ENCODE measurements at places on chromosomes 7 and 10.

- DNase-seq, result no peak
Measured at GRCh38 chr10:63825766-63826165, 304.6 kb downstream of the REEP3 start.

DNA sequence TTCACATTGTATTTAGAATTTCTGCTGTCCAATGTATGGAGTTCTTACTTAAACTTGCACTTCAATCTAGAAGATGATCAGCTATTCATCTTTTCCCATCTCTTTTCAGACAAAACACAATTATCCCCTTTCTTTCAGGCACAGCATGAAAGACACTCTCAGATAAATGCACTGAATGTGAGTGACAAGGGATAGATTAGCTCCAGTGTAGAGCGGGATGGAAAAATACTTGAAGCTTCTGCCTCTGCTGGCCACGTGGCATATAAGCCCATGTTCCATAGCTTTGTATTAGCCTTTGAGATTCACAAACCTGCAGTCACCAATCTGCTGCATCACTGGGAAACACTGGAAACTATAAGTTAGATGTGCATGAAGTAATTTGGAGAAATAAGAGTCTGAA, 162.2 kb upstream of the FAM3C start:
- DNase-seq, result no peak

GRCh38 chr10:131876508-131876907, 24.3 kb upstream of the PPP2R2D start:
- DNase-seq, result no peak

GRCh38 chr7:105131890-105132289, 117.9 kb downstream of the KMT2E start:
- no peak for DNase-seq

GRCh38 chr7:142883145-142883544, 2.4 kb downstream of the TRPV6 start:
- no peak for DNase-seq

GRCh38 chr7:159051916-159052315, 92.8 kb downstream of the VIPR2 start:
- no peak for DNase-seq

GRCh38 chr7:138665669-138666140, 35.5 kb downstream of the SVOPL start:
- DNase-seq, result no peak
